Nephron progenitor cell (in vitro differentiated cells): ENCODE measurements at places on chromosomes 5 and 9.
A peak's percentile ranks its signal among the peaks of the same experiment; 100 is the strongest.

GRCh38 chr5:163404364-163405173 is 32.8 kb upstream of the CCNG1 start:
- peaks cover 4% of the 10 kb centered on the region for H3K27me3 ChIP-seq
- H3K27ac ChIP-seq = no peak overlapping the region
- DNase-seq = no peak
- H3K4me1 ChIP-seq = peaks cover 7% of the 10 kb centered on the region
- no peak overlapping the region for H3K4me3 ChIP-seq

- H3K4me3 ChIP-seq = no peak overlapping the region
- no peaks in the 10 kb centered on the region for H3K36me3 ChIP-seq
- H3K4me1 ChIP-seq = no peaks in the 10 kb centered on the region
- H3K27ac ChIP-seq = no peak overlapping the region
- H3K27me3 ChIP-seq = no peaks in the 10 kb centered on the region
- no peak for DNase-seq
These were observed 2212.2 kb upstream of the ACO1 start for GRCh38 chr9:30172206-30172605.

GRCh38 chr9:5626727-5627634 is 1.9 kb upstream of the RIC1 start:
- peaks cover 4% of the 10 kb centered on the region for H3K36me3 ChIP-seq
- H3K27me3 ChIP-seq = no peaks in the 10 kb centered on the region
- H3K4me3 ChIP-seq = peak overlapping the region; percentile 97

GRCh38 chr5:370959-371810 is 49.7 kb downstream of the AHRR start:
- no peak for DNase-seq
- H3K4me1 ChIP-seq = peaks cover 14% of the 10 kb centered on the region
- H3K4me3 ChIP-seq = no peak overlapping the region
- H3K27ac ChIP-seq = no peak overlapping the region

DNA sequence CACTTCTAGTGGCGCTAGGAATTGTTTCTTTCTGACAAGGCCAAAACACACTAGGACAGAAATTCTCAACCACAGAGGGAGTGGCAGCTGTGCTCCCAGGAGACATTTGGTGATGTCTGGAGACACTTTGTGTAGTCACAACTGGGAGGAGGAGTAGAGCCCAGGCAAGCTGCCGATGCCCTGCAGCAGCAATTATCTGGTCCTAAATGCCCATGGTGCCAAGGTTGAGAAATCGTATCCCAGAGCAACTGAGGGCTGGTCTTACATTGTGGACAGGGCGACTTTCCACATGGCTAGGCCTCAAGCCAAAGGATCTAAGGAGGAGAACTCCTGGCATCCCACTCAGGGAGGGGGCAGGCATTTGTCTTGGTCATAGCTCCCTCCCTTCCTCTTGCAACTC is 259.9 kb downstream of the GADD45G start:
- H3K4me1 ChIP-seq = peaks cover 42% of the 10 kb centered on the region
- peaks cover 10% of the 10 kb centered on the region for H3K27me3 ChIP-seq
- H3K27ac ChIP-seq = no peak overlapping the region
- H3K36me3 ChIP-seq = no peaks in the 10 kb centered on the region
- no peak for DNase-seq

DNA sequence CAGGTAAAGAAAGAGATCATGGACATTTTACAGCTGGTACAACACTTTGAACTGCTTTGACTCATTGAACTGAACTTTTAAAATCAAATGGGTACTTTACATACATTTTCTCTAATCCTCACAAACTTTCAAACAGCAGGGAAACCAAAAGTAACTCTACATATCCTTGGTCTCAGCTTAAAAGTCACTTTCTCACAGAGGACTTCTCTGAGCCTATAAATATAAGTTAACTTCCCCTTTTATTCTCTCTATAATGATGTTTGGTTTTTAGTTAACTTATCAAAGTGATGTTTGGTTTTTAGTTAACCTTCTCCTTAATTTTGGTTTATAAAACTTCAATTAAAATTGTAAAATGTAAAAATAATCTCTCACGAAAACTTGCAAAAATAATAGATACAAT is 209.8 kb downstream of the MCTP1 start:
- H3K36me3 ChIP-seq = no peaks in the 10 kb centered on the region
- no peak for DNase-seq
- H3K4me1 ChIP-seq = no peaks in the 10 kb centered on the region
- no peak overlapping the region for H3K27ac ChIP-seq
- peaks cover 9% of the 10 kb centered on the region for H3K27me3 ChIP-seq
- H3K4me3 ChIP-seq = no peak overlapping the region

- no peaks in the 10 kb centered on the region for H3K36me3 ChIP-seq
- no peak for DNase-seq
- H3K4me1 ChIP-seq = no peaks in the 10 kb centered on the region
- H3K27me3 ChIP-seq = no peaks in the 10 kb centered on the region
- H3K4me3 ChIP-seq = no peak overlapping the region
These were observed 1009.7 kb upstream of the CDH6 start for GRCh38 chr5:30183795-30184194.

DNA sequence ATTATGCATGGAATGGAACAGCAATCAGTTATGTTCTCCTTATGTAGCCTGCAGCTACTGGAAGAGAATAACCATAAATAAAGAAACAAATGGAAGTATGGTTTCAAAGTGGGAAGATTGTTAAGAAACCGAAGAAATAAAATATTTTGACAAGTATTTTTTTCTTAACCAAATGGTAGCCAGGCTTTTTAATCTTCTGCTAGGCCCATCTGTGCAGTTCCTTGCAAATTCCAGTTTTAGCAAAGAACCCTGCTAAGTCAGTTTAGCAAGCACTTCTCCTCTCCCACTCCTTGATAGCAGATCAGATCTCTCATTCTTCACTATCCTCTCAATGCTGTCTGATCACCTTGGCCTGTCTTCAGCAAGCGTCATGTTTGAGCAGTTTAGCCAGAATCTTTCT is 111.1 kb upstream of the PRDM9 start:
- no peak for DNase-seq
- no peaks in the 10 kb centered on the region for H3K27me3 ChIP-seq
- H3K4me3 ChIP-seq = no peak overlapping the region
- no peaks in the 10 kb centered on the region for H3K36me3 ChIP-seq

DNA sequence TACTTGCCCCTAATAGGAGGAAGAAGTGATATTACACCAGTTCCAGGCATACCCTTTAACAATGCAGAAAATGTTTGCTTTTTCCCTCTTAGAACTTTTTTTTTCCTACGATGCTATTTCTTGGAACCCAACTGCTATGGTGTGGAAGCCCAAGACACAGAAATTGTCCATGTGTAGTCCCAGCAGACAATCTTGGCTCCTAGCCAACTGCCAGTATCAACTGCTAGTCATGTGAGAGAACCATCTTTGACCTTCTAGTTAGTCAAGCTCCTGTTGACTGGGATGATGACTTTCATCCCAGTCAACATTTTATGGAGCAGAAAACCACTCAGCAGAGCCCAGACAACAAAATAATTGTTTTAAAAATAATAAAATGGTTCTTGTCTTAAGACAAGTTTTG is 532.4 kb downstream of the TLR4 start:
- no peaks in the 10 kb centered on the region for H3K4me1 ChIP-seq
- H3K27ac ChIP-seq = no peak overlapping the region
- H3K36me3 ChIP-seq = no peaks in the 10 kb centered on the region
- no peak for DNase-seq
- H3K27me3 ChIP-seq = peaks cover 2% of the 10 kb centered on the region
- no peak overlapping the region for H3K4me3 ChIP-seq

DNA sequence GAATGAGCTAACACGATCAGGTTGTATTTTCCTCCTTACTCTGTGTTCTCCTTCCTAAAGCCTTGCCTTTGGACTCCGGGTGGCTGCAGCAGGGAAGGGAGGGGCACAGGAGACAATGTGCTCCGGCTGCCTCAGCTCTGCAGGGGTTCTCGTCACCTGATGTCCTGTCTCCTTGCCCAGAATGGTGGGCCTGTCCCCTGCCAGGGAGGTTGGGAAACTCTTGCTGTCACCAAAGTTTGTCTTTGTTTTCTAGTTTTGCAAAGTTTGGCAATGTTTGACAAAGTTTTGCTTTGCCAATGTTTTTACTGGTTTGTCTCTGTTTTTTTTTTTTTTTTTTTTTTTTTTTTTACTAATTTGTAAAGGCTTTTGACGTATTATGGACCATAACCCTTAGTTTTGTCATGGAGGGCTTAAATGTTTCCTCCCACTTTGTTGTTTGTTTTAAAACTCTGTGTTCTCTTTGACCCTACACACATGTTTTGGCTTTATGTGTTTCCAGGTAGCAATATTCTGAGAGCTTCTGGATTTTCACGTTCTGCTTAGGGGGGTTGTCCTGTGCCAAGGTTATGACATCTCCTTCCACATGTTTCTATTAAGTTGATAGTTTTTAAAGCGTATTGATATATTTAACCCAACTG is 49.3 kb downstream of the GADD45G start:
- H3K27ac ChIP-seq = no peak overlapping the region
- no peak for DNase-seq
- no peaks in the 10 kb centered on the region for H3K36me3 ChIP-seq
- H3K4me1 ChIP-seq = peaks cover 63% of the 10 kb centered on the region
- no peak overlapping the region for H3K4me3 ChIP-seq

- H3K4me3 ChIP-seq = no peak overlapping the region
- no peak for DNase-seq
- peaks cover 10% of the 10 kb centered on the region for H3K27me3 ChIP-seq
- H3K36me3 ChIP-seq = no peaks in the 10 kb centered on the region
- peaks cover 5% of the 10 kb centered on the region for H3K4me1 ChIP-seq
These were observed 193.2 kb downstream of the CACNA1B start for GRCh38 chr9:138070815-138071214.

DNA sequence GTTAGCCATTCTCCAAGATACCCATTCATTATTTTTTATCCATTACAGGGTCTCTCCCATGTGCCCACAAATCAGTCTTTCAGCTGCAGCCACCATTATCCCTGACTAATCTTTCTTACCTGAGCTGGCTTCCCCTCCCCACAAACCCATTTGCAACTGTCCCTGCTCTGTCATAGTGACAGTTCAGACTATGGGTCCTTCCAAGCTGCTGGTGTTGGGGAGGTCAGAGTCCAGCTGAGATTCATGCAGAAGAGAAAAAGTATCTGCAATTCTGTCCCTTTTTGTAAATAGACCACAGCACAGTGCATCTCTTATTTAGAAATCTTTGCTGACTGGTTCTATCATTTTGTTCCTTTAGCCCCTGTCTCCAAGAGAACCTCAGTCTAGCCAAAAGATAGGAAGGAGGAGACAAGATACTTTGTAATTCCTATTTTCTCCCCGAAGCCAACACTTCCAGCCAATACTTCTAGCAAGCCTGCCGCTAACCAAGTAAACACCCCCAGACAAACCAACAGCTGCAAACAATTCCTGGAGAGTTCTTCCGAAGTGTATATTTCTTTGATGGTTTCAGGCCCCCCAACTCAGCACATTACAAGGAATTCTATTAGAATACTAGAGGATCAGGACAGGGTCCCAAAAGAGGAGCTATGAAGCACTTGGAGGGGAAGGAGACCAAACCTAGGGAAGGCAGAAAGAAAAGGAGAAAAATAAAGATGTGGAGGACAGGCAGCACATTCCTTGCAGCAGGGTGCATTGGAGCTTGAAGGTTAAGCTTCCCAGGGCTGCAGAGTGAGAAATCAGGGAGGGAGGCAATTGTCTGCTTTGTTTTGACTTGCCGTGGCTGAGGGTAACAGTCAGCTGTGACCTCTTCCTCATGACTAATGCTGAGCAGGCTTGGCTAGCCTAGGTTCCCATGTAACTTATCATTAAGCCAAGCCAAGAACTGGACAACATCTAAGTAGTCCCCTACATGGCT is 148.5 kb downstream of the SGCD start:
- peak overlapping the region; percentile 95 for H3K27ac ChIP-seq
- DNase-seq = peak; percentile 40
- peaks cover 3% of the 10 kb centered on the region for H3K27me3 ChIP-seq
- H3K4me1 ChIP-seq = peaks cover 32% of the 10 kb centered on the region
- peak overlapping the region; percentile 27 for H3K4me3 ChIP-seq

DNA sequence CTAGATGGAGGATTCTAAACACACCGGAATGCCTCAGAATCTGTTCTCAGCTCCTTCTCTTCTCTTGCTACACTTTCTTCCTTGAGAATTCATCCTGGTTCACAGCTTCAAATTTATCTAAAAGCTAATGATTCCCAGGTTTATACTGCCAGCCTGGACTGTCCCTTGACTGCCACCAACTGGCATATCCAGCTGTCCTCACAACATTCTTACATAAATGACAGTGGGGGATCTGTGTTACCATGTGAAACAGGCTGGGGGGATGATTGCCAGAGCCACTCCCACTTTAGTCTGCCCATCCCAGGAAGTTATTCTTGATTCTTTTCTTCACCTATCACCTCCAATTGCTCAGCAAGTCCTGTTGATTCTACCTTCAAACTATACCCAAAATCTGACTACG is 27.2 kb upstream of the ZFR start:
- no peak overlapping the region for H3K4me3 ChIP-seq
- H3K27ac ChIP-seq = peak overlapping the region; percentile 55
- H3K4me1 ChIP-seq = peaks cover 41% of the 10 kb centered on the region
- H3K36me3 ChIP-seq = no peaks in the 10 kb centered on the region

DNA sequence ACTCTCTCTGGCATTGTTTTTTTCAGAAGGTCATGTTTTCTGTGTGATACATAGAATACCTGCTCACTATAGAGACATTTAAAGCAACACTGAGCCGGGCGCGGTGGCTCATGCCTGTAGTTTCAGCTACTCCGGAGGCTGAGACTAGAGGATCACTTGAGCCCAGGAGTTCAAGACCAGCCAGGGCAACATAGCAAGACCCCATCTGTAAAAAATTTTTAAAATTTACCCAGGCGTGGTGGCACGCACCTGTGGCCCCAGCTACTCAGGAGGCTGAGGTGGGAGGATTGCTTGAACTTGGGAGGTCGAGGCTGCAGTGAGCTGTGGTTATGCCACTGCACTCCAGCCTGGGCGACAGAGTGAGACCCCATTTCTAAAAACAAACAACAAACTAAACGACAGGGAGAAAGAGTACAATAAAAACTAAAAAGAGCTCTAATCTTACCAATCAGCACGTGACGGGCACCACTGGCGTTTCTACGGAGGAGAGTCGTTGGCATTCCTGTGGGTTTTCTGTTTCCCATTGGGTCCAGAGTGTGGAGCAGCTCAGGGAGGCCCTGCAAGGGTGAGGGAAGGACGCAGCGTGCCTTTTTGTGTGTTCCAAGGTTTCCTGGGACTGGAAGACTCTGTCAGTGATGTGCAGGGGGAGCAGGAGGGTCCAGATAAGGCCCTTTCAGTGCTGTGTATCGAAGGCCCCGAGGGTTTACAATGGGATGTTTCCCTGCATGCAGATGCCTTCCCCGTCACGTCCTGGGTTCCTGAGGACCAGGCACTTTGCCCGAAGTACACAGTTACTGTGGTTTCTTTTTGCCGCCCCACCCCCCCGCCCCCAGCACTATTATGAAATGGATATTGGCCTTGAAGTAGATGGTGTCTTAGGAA is 7.2 kb upstream of the RNU6ATAC start:
- H3K4me3 ChIP-seq = no peak overlapping the region
- H3K36me3 ChIP-seq = peaks cover 5% of the 10 kb centered on the region
- H3K4me1 ChIP-seq = peaks cover 35% of the 10 kb centered on the region
- no peak overlapping the region for H3K27ac ChIP-seq
- no peak for DNase-seq
